ENCODE measurements at places on chromosomes 7 and 10. TPM values are rescaled to one million over a fixed set of nuclear protein-coding genes. Genes with fewer than 3 reads are reported as not detected.

CUZD1 gene
- total RNA-seq: 0.22 TPM

TM9SF3 gene
- 179 TPM for total RNA-seq

STK31 gene
- not detected for total RNA-seq

PIK3CG gene
- 0.66 TPM for total RNA-seq

CCDC186 gene
- total RNA-seq: 25.8 TPM

DBF4 gene
- 54.5 TPM for total RNA-seq

ANKRD30A gene
- total RNA-seq: not detected

SLC18A3 gene
- total RNA-seq: not detected

WEE2 gene
- total RNA-seq: not detected

TACR2 gene
- total RNA-seq: not detected

LIPA gene
- 36.7 TPM for total RNA-seq

ABCA13 gene
- total RNA-seq: 1.3 TPM

COL26A1 gene
- not detected for total RNA-seq

SCART1 gene
- total RNA-seq: 3.1 TPM

All from placental pericyte (primary cell).